ENCODE measurements at places on chromosomes 5 and 9.

DNA sequence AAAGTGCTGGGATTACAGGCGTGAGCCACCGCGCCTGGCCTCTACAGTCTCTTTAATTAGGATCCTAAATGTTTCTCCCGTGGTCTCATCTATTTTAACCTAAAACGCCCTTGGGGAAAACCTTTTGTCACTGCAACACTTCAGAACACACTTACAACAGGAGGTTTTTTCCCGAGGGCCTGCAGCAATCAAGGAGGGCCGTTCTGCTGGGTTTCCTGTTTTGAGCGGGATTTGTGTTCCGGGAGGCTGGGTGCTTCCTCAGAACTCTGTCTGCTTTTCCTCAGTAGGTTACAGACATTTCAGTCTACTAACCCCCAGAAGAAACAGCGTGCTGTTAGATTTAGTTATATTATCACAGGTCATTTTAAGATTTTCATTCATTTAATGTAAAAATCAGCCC, 65.4 kb upstream of the IRX4 start:
- DNase-seq = no peak

- DNase-seq = no peak
Measured at GRCh38 chr9:6460189-6460768, 47.3 kb downstream of the UHRF2 start.

DNA sequence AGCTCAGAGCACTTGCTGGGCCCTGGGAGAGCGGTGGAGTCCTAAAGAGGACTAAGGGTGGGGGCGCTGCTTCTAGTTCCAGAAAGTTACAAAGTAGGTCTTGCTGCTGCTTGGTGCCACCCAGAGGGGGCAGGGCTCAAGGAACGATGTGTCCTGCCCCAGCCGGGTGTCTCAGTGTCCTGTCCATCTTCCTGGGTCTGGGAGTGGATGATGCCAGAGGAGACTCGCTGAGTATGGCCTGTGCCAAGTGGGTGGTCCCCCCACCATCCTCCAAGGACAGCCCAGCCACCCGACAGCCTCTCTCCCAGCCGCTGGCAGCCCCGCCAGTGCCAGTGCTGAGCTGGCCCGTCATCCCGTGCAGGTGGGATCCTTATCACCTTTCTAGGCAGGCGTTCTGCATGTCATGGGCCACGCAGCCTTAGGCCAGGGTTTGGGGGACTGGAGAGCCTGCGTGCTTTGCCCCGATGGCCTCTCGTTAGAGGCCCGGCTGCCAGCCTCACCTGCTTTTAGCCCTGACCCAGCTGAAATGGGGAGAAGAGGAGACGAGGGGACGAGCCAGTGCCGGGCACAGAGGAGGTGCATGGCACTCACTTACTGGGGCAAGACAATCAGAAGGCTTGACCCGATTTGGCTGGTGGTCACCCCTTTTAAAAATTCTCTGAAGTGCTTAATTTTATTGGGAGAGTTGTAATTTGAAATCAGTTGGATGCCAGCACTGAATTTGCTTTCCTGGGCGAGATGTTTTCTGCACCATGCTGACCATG, 5.6 kb downstream of the WNK2 start:
- DNase-seq = no peak

- no peak for DNase-seq
Measured at GRCh38 chr5:172194985-172195774, 1.2 kb downstream of the EFCAB9 start.

DNA sequence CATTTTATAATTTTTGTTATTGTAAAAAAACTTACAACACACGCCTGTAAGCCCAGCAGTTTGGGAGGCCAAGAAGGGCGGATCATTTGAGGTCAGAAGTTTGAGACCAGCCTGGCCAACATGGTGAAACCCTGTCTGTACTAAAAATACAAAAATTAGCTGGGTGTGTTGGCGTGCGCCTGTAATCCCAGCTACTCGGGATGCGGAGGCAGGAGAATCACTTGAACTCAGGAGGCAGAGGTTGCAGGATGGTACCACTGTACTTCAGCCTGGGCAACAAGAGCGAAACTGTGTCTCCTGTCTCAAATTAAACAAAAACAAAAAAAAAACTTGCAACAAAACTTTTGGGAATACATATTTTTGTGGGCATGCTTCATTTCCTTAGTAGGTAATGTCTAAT, 164.6 kb downstream of the CACNA1B start:
- DNase-seq = no peak

- DNase-seq = no peak
Measured at GRCh38 chr5:16410338-16410737, 55.3 kb downstream of the ZNF622 start.

DNA sequence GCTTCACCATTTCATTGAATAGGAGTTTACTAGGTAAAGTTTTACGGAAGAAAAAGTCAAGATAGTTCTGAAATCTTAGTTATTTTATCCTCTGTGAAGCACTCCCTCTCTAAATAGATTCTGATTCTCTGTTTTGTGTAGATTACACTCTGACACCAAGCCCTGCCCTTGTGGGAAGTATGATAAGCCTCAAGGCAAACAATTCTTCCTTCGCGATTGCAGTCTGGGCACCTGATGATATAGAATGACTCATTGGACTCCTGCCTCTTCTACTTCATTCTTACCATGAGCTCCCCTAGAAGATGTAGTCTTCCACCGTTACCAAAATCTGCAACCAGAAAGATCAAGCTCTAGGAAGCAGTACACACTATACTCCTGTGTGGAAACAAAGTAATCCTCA, 626.9 kb upstream of the PTGER4 start:
- no peak for DNase-seq
